ENCODE measurements at places on chromosomes 1 and 21.

- peak; percentile 9 for DNase-seq
Measured at GRCh38 chr21:45502006-45502345, 40.3 kb downstream of the SLC19A1 start.

DNA sequence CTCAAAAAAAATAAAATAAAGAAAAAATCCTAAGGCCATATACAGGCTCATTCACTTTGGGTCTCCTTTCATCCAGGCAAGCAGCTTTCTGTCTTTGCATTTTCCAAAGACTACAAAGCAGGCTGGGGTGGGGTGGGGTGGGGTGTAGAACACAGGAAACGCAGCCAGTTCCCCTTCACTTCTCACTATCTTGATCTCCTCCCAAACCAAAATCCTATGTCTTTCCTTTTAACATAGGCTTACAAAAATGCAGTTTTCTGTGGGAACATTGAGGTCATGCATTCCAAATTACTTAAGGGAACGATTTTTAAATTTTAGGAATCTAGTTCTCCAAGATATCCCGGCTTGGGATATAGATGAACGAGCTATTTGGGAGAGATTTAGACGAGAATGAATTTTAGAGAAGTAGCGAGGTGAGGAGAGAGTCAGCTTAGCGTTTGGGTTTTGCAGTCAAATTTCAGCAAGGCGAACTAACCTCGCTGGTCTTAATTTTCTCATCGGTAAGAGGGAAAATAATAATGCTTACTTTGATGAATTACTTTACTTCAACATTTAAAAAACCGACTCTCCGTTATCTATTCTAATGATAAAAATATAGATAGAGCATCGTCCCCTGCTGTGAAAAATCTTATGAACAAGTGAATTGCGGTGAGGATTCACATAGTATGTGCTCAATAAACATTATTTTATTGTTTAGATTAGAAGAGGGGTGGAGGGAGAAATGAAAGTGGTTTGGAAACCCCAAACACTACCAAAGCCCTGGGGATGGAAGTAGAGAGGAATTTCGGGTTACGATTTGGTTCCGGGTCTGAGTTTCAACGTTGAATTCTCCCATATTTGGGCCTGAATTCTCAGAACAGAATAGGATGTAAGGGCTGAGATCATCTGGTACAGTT, 735 bp upstream of the STX12 start:
- DNase-seq, result no peak

DNA sequence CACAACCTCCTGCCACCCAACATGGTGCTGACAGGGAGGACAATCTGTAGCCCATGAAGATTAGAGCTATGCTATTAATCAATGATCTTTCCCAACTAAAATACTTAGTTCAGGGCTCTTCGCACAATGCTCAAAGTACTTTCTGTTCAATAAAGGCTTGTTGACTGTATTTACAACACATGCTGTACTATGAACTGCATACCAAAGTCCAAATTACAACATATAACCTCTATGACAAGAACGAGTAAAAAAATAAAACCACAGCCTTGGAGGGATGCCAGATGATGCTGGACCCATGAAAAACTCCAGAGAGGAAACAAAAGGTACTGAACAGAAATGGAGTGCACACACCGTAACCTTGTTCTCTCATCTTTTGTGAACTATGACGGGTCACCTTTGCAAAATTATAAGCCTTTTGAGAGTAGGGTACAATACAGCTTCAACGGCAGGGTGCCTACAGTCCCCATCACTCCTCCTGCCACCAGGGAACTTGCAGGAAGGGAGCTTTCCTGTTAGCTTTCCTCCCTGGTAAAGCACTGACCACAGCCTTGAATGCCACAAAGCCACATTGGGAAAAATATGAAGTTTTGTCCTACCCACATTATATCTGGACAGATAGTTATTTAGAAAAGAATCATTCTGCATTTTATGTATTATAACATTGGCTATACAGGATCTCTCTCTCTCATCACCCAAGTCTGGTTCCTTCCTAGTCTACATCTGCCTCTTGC, 175.6 kb downstream of the NRIP1 start:
- peak; percentile 30 for DNase-seq

DNA sequence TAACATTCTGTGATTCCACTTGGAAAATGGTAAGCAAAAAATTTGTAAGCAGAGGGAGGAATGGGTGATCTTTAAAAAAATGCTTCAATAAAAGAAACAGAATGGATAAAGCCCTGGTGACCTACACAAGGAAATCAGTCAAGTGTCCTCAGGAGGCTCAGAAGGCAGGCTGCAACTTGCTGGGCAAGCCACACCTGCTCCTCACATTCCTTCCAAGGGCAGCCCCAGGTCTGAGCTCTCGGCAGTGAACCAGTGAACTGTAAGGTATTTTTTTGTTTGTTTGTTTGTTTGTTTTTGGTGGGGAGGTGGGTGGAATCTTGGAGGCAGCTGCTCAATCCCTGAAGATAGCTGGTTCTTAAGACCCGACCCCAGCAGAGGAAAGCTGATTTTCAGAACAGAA, 4.4 kb downstream of the TACSTD2 start:
- DNase-seq, result no peak

DNA sequence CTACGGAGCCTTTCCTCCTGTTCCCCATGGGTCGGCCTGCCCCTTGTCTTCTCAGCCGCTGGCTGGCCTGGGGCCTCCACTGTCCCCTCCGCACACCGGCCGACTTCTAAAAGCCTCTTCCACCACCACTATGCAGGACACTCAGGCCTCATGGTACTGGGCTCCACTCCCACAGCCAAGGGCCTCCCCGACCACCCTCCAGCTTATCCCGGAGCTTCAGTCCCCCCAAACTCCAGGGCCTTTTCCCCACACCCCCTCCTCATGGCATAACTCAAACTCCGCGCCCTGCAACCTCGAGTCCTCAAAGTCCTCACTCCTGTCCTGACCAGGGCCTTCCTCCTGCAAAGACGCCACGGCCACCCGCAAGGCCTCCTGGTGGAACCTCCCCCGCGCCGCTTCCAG, 2.0 kb downstream of the LRRC41 start:
- no peak for DNase-seq

GRCh38 chr1:219716611-219717114, 103.8 kb upstream of the ZC3H11B start:
- no peak for DNase-seq

DNA sequence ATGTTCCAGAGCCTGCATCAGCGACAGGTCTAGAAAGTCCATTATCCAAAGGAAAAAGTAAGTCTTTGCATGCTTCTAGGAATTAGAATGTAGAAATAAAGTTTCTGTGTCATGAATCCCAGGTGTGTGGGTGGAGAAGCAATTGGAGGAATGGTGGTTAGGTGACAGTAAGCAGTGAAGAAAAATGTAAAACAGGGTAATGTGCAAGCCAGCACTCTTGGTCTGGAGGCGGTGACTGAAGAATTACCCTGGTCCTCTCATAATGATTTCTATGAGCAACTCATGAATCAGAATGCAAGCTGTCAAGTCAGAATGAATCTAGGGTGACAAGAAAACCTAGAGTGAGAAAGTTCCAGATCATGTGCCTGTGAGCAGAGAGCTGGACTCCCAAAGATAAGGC, 33.6 kb downstream of the PLPPR4 start:
- DNase-seq, result no peak

DNA sequence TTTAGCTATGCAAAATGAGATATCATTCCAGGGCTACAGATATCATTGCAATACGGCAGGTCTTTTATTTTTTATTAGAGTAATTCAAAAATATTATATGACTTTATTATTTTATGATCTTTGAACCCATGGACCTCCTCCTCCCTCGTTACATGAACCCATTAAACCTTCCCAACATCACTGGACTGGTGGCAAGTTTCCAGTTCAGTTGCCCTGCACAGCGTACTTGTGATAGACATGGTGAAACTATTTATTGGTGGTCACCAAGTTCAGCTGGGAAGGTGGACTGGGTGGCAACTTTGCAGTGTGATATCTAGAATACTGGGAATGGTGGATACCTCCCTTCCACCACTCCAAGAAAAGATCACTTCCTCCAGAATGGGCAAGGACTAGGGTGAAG, 52.5 kb downstream of the SLC30A10 start:
- no peak for DNase-seq

DNA sequence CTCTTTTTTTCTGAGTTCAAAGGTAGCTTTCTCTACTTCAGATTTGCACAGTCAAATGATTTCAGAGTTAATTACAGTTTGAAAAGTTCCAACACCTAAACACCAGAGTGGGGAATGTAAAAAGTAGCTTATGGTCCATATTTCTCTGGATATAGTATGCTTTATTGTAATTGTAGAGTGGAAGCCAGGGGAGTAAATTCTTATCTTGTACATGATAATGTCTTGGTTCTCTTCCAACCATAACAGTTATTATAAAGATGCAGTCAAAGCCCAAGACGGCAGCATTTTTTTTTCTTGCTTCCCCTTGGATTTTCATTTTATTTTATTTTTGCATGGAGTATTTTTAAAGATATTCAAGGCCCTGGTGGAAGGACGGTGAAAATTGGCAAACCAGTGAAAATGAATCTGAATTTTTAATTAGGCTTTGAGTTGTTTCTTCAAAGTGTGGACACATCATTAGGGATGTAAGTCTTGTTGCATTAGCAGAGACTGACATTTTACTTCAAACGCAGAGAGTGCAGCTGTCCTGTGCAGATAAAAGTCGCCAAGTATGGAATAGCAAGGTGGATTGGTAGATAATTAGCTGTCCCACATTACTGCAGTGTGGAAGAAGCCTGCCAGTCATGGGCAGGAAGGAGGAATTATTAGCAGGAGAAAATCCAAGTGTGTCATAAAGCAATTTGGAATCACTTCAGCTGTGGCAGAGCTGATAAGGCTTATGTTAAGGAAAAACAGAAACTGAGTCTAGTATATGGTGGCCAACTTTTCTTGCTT, 11.3 kb downstream of the CACHD1 start:
- DNase-seq, result no peak

DNA sequence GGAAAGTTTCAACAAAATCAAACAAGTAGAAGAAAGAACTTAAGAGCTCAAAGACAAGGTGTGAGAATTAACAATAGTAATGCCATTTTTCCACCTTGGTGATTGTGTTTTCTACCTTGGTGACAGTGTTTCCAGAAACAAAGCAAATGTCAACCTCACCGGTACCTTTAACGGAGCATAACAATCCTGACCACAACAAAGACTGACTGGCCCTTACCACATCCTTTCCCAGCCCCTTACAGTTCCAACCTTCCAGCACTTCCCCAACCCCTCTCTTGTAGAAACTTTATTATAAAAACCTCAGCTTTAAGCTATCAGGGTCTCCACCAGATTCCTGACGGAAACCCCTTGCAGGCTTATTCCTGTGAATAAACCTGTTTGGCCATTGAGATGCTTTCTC, 16.7 kb downstream of the STYXL2 start:
- DNase-seq, result no peak

DNA sequence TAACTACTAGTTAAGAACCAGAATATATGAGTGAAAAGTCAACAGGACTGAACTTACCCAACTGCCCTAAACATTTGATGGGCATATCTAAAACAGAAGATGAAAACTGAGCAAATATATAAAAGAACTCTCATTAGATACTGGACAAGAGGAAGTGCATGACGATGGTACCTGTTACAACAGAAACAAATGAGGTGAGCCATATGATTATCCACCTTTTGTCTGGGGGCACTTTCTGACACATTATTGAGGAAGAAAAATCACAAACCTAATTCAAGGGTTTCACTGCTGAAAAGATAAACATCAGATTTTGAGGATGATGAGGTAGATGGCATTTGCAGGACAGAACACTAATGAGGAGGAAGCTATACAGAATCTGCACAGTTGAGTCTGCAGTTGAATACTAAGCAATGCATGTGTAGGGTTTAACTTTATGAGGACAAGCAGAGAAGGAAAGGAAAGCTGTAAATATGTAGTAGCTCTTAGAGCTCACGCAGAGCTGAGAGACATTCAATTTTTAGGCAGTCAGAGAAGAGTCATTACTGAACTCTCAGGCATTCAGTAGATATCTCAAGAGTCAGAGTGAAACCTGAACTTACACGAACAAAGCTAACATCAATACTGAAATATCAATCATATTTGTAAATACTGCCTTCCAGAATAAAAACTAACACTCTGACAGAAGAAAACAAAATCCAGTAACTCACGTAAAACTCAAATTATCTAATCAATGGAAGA, 262.1 kb downstream of the AKT3 start:
- DNase-seq, result no peak

DNA sequence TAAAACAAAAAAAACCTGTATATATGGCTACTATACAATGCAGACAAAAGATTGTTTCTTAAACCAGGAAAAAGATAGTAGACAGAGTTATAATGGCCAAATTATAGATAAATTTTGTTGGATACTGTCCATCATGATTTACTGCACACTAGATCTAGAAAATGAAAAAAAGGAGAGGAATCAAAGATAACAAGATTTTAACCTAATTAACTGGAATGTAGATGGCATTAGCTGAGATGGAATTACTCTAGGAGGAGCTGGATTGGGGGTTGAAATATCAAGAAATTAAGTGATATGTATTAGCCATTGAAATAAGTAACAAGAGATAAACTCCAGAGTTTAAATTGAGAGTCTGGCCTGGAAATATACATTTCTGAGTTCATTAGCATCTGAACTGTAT, 1489.1 kb downstream of the PLA2G4A start:
- no peak for DNase-seq
